ENCODE measurements at places on chromosomes 16 and 17.

DNA sequence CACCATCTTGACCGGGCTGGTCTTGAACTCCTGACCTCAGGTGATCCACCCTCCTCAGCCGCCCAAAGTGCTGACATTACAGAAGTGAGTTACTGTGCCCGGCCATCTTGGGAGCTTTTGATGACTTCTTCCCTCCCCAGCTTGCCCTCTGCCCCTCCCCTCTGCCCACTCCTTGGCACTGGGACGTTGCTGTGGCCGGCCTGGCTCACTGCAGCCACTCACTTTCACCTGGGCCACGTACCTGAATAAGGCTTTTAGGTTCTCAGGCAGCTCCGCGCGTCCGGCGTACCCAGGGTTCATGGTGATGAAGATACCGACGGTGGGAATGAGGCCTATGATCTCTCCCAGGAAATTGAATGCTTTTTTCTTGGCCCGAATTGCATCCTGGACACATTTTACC, 81.6 kb downstream of the DNAH17 start:
- no peak for DNase-seq

GRCh38 chr17:37742116-37742761, 2.6 kb downstream of the HNF1B start:
- peak; percentile 4 for DNase-seq

DNA sequence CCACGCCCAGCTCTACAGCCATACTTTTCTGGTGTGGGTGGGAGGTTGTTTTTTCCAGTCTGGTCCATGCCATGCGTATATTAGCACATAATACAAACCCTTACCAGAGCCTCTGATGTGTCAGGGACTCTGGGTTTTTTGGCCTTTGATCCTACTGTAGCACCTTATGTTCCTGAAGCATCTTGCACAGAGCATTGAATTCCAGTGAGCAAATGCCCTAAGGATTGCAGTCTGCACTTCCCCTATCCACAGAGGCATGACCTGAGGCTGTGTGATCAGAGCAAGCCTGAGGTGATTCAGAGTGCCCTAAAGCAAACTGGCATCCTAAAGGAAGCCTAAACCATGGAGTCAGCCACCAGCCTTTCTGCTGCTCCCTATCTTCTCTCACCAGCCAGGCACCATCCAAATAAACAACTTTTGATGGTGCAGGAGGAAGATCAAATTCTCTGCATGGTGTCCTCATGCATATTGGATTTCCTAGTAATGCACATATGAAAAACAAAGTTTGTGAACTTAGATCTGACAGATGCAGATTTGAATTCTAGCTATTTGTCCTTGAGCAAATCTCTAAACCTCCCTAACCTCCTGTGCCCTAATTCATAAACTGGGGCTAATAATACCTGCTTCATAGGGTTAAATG, 41.2 kb upstream of the HAS3 start:
- DNase-seq: no peak

DNA sequence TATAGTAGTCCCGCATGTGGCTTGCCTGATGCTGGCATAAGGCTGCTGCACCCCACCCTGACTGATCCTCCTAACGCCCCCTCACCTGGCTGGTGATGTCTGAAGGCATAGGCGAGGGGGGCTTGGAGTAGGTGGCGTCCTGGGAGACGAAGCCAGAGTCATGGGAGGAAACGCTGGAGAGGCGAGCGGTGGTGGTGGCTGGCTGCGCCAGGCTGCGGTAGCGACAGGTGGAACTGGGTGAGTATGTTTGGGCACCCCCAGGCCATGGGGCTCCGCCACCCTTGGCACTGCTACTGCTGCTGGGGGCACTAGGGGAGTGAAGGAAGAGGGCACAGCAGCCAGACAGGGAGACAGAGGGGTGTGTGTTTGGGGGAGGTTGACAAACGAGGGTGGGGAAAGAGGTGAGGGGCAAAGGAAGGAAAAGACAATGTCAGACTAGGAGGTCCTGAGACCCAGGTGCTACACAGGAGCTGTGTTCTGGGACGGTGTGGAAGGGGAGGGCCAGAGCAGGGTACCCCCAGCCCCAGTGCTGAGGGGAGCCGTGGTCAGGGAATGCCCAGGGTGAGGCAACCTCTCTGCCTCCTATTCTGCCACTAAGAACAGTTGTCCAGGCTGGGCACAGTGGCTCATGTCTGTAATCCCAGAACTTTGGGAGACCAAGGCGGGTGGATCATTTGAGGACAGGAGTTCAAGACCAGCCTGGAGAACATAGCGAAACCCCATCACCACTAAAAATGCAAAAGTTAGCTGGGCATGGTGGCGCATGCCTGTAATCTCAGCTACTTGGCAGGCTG, 11.4 kb downstream of the MTSS2 start:
- DNase-seq: no peak

GRCh38 chr16:169014-169413, 3.2 kb downstream of the HBM start:
- no peak for DNase-seq

DNA sequence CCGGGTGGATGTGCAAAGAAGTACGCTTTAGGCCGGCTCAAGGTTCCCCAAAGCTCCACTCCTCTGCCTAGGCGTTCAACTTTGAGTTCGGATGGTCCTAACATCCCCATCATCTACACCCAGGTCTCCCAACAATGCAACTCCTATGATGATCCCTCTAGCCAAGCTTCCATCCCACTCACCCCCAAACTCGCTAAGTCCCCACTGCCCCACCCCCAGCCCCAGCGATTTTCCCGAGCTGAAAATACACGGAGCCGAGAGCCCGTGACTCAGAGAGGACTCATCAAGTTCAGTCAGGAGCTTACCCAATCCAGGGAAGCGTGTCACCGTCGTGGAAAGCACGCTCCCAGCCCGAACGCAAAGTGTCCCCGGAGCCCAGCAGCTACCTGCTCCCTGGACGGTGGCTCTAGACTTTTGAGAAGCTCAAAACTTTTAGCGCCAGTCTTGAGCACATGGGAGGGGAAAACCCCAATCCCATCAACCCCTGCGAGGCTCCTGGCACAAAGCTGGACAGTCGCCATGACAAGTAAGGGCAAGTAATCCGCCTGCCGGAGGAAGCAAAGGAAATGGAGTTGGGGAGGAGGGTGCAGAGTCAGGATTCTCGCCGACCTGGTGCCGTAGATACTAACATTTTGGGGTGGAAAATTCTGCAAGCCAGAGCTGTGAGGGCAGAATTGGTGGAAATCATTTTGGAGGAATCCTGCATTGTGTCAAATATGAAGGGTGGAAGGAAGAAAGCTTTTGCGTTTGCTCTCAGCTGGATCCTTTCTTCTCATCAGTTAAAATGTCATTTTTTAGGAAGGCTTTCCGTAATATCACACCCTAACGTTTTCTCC, at the start of gene TP53:
TSS of gene TP53 (minus strand) at position 419 of the 836 bp plus-strand sequence. CDS start 10,896 bp downstream, outside the sequence.
- DNase-seq: peak; percentile 84

- no peak for DNase-seq
Measured at GRCh38 chr17:35423761-35424160, 8.5 kb downstream of the SLFN12 start.

DNA sequence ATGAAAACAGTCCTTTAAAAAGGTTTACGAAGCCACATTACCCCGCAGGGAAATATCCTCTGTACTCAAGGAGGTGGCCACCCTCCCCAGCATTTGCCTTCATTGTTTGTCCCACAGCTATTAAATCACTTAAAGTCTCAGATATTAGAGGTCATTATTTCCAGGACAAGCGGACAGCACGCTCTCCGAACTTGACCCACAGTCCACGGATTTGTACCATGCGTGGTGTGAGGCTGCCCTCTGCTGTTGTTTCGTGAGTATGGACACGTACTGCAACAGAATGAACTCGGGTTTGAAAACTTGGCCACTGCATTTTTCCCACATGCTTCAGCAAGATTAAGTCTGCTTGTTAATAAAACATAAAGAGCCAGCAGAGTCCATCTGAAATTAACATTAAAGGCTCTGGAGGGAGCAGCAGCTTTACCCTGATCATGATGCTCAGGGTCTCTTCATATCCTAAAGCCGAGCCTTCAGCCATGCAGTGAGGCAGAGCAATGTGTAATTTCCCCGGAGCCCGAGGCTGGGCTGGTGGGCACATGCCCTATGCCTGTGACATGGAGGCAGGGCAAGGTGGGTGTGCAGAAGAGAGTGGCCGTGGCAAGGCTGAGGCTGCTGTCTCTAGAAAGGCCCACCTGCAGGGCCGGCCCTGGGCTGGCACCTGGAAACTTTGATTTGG, 19.7 kb downstream of the MEAK7 start:
- DNase-seq: no peak

DNA sequence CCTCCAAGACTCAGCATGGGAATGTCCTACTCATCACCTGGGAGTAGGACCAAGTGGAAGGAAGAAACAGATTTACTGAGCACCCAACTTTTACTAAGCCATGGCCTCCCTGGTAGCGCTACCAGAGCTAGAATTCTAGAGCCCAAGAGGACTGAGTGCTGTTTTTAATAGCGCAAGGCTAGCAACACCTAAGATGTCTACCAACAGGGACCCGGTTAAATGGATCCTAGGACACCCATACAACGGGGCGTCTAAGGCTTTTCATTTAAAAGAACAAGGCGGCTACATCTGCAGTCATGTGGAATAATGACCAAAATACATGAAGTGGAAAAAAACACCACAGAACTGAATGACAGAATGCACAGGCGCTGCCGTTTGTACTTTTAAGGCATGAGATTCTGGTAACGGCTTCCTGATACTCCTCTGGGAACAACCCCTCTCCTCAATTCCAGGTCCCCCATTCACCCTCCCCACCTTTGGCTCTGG, 5.1 kb downstream of the GGA2 start:
- DNase-seq: no peak

DNA sequence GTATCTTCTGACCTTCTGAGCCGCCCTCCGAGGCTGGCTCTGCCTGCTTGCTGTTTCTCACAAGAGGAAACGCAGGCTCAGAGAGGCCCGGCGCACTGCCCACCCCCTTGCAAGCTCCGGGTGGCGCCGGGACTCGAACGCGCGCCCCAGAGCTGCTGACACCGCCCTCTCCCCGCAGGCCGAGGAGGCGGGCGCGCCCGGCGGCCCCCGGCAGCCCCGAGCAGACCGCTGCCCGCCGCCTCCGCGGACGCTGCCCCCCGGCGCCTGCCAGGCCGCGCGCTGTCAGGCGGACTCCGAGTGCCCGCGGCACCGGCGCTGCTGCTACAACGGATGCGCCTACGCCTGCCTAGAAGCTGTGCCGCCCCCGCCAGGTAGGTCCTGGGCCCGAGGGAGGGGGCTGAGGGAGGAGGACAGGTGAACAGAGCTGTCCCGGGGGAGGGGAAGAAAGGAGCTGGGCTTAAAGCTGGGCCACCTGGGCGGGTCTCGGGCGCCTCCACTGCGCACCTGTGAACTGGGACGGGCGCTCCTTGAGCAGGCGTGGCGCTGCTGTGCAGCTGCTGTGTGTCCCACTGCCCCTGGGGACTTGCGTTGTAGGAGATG, 18.2 kb downstream of the WFDC1 start:
- no peak for DNase-seq

- DNase-seq: peak; percentile 56
Measured at GRCh38 chr16:11224096-11224893, 31.7 kb downstream of the SOCS1 start.

DNA sequence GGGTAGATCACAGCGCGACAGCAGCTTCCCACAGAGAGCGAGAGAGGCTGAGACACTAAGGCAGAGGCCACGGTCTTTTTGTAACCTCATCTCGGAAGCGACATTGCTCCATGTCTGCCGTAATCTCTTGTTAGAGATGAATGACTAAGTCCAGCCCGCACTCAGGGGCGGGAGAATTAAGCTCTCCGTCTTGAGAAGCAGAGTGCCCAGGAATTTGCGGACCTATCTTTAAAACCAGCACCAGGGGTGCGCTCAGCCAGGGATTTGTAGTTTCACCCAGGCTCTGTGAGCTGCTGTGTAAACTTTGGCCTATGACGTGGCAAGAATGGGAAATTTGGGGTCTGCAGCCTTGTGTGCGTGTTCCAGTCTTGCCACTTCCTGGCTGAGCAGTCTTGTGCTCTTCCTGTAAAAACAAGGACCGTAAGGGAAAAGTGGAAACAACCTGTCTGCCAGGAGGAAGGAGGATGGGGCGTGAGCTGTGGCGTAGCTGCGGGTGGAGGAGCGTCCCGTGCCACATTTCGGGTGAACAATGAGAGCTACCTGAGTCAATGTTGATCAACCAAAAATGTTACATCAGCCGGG, 16.0 kb upstream of the JPH3 start:
- no peak for DNase-seq

DNA sequence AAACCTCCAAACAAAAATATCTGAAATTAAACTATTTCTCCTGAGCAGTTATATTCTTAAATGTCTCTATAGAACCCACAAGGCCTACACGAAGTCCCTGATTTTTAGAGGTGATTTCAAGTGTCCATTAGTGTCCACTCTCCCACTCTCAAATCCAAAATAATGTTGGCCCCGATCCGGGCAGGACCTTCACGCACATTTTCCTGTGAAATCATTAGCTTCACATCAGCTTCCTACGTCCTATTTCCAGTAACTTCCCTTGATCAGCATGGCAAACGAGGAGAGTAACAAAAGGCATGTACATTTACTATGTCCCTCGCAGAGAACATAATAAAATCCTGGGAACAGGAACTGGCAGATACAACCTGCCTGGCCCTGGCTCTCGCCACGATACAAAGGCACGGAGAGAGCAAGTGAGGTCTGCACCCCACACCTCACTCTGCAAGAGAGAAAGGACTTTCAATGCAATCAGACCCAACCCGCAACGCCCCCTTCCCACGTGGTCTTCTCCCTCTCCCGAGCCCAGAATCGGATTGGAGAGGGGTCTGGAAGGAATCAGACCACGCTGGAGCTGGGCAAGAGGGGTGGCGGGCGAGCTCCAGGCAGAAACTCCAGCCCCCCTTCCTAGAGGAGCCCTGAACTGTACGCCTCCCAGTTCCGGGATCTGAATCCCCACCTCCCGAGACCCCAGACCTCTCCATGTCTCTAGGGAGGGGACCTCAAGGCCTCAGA, 17.5 kb upstream of the C17orf78 start:
- DNase-seq: peak; percentile 30

DNA sequence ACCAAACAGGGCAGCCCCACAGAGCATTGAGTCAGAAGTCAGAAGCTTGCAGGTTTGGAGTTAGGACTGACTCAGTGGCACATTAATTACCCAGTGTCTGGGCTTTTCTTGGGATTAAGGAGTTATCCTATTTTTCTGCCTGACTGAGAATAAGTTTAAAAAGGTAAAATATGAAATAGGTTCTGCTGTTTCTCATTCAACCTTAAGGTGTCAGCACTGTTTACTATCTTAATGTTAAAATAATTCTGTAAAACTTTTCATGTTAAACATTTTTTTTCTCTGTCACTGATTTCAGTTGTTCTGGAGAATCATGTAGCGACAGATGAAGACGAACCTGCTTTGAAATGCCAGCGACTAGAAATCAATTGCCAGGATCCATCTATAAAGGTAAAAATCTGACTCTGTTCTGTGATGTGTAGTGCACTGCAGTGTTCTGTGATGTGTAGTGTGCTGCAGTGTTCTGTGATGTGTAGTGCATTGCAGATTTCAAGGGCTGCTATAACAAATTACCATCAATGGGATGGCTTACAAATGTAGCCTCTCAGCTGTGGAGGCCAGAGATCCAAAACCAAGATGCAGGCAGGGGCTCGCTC, 128.0 kb downstream of the LAT start:
- no peak for DNase-seq

GRCh38 chr17:56824503-56824902, 9.2 kb downstream of the C17orf67 start:
- DNase-seq: no peak

GRCh38 chr16:86322806-86323205, 187.5 kb upstream of the FOXF1 start:
- DNase-seq: no peak

All from stimulated activated CD4-positive, alpha-beta T cell treated with anti-CD3 and anti-CD28 coated beads, Interleukin-4, amount 100 ng/mL, for 1 hour (primary cell).